ENCODE measurements at places on chromosomes 13 and 19.
A peak's percentile ranks its signal among the peaks of the same experiment; 100 is the strongest.

DNA sequence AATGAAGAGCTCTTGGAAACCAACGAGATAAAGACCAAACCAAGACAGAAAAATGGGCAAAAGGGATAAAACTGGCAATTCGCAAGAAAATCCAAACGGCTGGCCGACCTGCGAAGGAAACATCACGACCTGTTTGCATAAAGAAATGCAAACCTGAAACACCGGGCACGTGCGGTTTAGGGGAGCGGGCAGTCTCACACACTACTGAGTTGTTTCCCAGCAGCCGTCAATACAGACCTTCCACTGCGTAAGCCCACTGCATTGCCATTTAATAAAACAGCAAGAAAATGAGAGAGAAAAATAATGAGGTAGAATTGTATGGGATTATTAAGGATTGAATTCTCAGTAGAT, 642 bp upstream of the PEG3 start:
- DNase-seq, result no peak

GRCh38 chr13:24223341-24224231, 63.1 kb downstream of the SPATA13 start:
- DNase-seq, result no peak

GRCh38 chr13:80040196-80040980, 300.5 kb downstream of the SPRY2 start:
- DNase-seq, result peak; percentile 25

DNA sequence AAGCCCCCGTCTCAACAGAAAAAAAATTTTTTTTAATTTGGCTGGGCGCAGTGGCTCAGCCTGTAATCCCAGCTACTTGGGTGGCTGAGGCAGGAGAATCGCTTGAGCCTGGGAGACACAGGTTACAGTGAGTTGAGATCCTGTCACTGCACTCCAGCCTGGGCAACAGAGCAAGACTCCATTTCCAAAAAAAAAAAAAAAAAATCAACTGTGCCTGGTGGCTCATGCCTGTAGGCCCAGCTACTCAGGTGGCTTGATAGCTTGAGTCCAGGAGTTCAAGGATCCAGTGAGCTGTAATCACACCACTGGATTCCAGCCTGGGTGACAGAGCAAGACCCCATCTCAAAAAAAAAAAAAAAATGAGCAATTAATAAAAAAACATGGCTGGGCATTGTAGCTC, 1.3 kb upstream of the DOHH start:
- DNase-seq, result no peak

- no peak for DNase-seq
Observed at GRCh38 chr19:38134540-38135149, 89.4 kb downstream of the DPF1 start.

DNA sequence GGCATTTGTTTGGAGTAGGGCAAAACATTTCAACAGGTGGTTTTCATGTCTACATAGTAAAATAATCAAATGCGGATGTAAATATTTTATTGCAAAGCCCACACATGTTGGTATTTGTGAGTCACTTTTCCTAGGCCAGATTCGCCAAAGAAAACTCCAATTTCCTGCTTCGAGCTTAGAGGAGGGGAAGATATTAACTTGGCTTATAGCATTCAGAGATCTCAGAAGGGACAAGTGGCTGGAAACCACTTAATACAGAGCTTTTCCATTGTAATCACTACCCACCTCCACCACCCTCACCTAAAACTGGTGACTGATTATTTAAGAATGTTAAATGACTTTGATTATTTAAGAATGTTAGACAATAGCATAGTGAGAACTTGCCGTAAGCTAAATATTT, 530.6 kb upstream of the SPRY2 start:
- no peak for DNase-seq

GRCh38 chr13:110617321-110618072, 2.2 kb downstream of the NAXD start:
- DNase-seq, result no peak
